ENCODE measurements at places on chromosomes 5 and 9.

DNA sequence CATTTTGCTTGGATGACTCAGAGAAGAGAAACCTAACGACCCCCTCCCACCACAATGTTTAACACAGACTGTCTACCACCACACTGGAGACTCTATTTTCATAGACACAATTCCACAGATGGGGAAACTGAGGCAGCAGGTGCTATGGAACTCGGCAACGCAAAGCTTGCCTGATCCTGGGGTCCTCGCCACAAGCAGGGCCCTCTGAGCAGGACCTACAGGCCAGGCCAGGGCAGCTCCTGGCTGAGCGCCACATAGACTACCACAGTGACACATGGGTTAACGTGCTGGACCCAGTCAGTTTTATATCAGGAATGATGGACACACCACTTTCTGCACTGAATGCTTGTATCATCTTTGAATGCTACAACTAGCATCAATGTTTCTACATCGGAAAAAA, 11.8 kb downstream of the IPPK start:
- no peak for DNase-seq

DNA sequence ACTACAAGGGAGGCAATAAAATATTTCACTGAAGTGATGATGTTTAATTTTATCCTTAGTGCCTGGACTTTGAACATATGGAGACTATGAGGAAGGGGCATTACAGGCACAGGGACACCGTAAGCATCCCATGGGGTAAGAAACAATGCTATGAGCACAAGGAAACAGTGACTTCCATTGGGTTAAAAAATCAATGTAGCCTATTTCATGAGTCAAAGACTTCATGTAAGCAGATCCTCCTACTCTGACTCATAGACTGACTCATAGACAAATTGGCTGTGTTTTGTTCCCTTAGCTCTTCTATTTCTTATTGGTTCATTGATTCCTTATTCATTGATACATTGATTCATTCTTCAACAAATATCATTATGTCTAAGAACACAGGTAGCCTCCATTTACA, 351.0 kb downstream of the PRELID2 start:
- peak; percentile 89 for DNase-seq

GRCh38 chr9:3746296-3747275, 220.8 kb upstream of the RFX3 start:
- DNase-seq = peak; percentile 89

GRCh38 chr9:135075234-135076142, 12.0 kb upstream of the OLFM1 start:
- DNase-seq = peak; percentile 15

DNA sequence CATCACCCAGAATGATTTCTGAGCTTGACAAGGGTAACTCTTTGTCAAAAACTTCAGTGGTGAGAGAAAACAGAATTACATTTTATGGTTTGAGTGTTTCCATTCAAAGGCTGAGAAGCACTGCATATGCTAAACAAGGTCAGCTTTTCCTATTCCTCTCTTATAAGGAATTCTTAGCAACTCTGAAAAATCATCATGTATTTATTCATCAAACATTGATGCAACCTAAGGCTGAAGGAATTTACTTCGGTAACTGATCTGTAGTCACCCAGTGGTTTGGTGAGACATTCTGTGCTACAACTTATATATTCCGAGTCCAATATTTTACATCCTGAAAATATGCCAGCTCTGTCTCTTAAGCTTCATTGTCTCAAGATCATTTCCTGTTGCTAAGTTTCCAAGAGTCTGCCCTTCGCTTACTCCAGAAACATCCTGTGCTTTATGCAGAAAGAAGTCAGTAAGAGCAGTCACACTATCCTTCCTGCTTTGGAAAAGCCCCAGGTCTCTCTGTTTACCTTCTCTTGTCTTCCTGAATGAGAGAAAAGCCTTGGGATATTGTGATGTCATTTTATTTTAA, 176.6 kb upstream of the TBCA start:
- DNase-seq = peak; percentile 45

DNA sequence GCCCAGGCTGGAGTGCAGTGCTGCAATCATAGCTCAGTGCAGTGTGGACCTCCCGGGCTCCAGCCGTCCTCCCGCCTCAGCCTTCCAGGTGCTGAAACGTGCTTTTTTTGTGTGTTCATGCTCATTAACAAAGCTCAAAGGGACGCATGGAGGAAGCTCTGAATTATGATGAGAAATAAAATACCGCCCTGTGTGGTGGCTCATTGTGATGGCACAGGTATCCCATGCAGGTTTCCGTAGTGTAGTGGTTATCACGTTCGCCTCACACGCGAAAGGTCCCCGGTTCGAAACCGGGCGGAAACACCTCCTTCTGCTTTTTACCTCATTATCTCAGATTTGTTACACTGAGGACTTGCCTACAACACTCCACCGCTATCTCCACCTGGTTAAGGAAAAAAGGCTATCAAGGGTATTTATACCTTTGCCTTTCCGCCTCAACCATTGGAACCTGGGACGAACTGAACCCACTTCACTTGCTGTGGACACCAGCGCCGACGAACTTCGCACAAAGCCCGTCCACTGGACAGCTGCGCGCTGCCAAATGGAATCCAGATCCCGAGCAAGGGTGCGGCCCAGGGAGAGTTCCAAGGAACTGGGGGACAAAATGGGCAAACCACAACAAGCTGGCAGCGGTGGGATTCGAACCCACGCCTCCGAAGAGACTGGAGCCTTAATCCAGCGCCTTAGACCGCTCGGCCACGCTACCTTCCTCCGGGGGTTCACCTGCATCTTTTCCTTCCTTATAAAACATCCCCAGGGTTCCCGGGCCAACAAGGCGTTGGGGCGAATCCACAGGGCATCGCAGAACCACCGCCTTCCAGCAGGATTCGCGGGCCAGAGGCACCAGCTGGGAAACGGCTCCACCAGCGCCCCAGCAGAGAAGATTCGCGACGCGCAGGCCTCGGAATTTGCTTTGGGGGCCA, 26.3 kb downstream of the OR2V2 start:
- DNase-seq = peak; percentile 91

DNA sequence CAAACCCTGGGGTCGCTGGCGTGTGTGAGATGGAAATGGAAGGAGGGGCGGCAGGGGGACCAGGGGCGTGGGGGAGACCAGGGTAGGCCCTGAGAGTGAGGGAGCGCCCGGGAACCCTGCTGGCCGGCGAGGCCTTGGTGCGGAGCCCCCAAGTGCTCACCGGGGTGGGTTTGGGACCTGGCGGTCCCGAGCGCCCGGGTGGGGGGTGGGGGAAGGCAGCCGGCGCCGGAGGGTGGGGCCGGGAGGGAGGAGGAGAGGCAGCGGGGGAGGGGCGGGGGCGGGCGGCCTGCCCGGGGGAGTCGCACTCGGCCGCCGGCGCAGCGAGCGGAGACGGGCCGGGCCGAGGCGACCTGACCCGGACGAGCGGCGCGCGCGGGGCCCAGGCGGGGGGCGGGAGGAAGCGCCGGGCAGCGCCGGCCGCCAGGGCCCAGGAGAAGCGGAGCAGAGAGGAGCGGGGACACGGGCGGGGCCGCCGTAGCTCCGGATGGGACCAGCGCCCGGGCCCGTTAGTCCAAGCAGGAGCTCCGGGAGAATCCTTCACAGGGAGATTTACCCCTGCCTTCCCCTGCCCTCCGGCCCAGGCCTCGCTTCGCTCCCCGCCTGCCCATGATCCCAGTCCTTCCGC, at the start of gene NPR2:
NPR2 (plus strand) TSS at position 295 of the 625 bp plus-strand sequence. CDS start 818 bp downstream, outside the sequence.
- no peak for DNase-seq

- DNase-seq = peak; percentile 83
Measured at GRCh38 chr5:39178171-39178570, 41.2 kb downstream of the FYB1 start.

DNA sequence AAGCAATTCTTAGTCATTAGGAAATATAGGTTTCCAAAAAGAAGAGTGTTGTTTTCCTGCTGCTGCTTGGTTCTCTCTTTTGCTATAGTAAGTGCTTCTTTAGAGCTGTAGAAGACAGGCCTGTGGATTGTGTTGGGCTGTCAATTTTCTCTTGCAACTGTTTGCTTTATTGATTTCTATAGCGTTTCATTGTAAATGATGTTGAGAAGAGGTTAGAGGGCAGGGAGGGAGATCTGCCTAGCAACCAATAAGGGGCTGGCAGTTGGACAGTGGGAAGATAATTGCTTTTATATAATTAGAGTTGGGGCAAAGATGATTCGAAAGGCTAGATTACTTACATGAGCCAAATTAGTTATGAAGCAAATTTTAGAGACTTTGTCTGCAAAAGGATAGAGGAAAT, 11.1 kb downstream of the UNC13B start:
- no peak for DNase-seq

DNA sequence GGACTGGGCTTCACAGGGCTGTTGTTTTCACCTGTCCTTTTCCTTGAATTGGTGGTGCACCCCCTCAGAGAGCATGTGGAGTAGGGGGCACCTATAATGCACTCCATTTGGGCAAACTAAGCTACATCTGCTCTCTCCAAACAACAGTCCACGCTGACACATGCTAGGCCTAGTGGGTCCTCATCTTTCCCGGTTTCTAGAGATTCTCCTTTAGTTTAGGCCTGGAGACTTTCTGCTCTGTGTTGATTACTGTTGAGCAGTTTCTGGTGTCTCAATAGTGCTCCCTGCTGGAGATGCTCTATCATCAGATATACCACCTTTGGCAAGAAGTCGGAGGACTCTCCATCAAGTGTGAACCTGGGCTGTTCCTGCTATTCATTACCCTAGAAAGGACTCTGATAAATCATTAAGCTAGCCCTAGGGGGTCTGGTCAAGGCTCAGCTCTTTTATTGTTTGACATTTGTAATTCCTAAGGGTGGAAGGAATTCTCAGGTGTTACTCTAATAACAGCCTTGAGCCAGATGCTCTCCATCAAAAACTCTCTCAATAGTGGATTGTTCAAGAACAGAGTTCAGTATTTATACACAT, 64.0 kb upstream of the FYB1 start:
- peak; percentile 72 for DNase-seq

DNA sequence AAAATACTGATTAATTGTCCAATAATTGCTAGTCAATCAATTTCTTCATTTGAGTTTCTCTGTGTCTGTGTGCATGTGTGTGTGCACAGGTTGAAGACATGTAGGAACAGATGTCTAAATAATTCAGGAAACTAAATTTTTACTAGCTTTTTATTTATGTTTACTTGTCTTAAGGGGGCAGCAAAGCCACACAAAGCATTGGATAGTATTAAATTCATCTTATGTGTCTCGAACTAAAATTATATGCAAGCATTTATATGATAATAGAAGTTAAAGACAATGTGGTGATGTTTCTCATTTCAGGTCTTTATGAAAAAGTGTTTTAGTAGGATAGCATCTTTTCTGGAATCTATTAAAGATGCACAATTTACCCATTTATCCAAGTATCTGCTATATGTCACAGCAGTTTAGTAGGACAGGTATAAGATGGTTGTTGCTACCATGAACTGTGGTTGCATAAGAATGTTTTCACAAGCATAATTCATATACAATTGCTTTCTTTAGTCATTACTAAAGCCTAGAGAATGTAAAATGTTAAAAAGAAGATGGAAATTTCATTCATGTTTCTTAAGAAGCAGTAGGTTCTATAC, 784.6 kb upstream of the NUDT12 start:
- DNase-seq = peak; percentile 36

GRCh38 chr5:138138949-138139780, at the start of gene NME5:
NME5 (minus strand) TSS chr5:138139428; CDS start chr5:138138780, 648 bp downstream.
- peak; percentile 70 for DNase-seq

DNA sequence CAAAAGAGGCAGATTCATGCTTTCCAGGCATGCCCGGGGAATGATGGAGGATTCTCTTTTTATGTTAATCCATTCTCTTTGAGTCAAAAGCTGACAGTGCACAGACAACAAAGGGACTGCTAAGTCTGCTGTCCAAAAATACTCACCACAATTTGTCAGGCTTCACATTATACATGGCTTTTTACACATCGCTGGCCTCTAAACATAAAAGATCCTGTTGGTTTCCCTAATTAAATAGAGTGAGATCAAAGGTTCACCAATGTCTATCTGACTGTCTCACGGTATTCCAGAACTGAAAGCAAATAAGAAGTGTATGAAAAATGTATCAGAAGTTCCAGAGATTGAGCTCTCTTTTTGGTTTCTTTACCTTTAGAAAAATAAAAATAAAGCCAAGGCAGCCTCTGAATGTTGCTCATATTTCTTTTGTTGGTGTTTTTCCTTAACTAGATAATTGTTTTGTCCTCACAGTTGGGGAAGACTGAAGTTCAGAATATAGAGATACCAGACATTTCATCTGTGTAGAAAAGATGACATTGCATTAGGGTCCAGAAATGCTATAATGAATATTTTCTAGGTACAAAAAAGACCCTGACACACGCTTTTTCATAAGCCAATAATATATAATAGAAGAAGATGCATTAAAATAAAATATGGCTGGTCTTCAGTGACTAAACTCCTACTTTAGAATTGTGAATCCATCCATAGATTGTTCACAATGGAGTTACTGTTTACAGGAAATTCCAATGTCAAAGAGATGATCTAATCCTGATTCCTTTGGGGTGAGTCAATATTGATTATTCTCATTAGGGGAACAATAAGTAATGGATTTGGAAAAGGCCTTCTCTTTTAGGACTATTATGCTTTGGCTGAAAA, 688.2 kb upstream of the CDH6 start:
- peak; percentile 49 for DNase-seq

DNA sequence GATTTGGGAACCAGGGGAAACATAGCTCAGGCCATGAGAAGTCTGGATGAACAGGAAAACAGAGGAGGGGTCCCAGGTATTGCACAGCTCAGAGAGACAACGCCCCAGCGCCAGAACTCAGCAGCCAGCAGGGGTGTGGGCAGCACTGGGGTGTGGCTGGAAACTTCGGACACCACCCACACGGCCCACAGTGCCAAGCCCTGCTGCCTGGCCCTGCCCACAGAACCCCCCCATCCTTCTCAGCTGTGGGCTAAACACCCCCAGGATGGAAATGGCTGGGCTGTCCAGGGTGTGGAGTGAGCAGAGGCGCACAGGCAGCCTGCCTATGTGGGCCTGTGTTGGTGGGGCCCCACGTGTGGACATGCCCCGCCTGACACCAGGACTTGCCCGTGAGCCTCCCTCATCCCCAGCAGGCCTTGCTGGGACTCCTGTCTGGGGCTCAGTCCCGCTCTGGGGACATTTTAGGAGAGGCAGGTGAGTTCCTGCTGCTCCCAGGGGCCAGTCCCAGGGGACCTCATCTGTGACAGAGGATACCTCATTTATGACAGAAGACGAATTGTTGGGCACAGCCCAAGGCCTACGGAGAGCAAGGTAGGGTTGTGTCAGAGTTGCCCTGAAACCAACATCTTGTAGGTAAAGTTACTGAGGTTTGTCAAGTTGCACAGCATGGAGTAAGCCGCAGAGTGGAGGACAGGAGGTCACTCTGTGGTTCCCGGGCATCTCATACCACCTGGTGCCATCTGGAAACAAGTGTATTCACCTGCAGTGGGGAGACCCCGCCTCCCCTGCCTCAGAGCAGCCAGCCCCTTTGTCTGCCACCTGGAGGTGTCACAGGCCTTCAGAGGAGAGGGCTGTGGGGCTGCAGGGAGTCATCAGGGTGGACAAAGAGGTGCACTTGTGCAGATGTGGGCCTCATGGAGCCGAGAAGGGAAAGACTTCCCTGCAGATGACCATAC, 183.2 kb downstream of the AUH start:
- no peak for DNase-seq

- peak; percentile 31 for DNase-seq
Measured at GRCh38 chr5:176388003-176388443, 375 bp downstream of the NOP16 start.

GRCh38 chr9:86079421-86079831, 19.9 kb downstream of the GOLM1 start:
- DNase-seq = no peak

GRCh38 chr5:27311544-27311943, 273.2 kb upstream of the CDH9 start:
- DNase-seq = peak; percentile 48

- no peak for DNase-seq
Measured at GRCh38 chr5:19200251-19200650, 787.7 kb downstream of the CDH18 start.

Measured in iris pigment epithelial cell (primary cell).